Common myeloid progenitor, CD34-positive (primary cell): ENCODE measurements at places on chromosomes 2 and 18.

DNA sequence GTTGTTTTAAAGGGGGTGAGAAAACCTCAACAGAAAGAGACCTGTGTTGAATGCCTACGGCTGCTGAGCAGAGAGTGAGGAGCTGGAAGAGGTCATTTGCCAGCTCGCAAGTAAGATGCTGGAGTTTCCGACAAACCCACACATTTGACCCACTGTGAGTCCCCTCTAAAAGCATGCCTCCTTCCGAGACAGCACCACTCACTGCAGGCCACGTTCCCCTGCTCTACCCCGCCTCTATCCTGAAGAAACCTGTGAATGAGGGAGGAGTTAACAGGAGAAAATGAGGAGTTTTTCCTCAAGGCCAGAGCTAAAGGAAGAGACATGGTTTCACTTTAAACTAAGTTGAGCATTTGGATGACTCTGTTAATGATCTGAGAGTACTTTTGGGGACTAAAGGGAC, 188.7 kb downstream of the DPP10 start:
- DNase-seq, result no peak

DNA sequence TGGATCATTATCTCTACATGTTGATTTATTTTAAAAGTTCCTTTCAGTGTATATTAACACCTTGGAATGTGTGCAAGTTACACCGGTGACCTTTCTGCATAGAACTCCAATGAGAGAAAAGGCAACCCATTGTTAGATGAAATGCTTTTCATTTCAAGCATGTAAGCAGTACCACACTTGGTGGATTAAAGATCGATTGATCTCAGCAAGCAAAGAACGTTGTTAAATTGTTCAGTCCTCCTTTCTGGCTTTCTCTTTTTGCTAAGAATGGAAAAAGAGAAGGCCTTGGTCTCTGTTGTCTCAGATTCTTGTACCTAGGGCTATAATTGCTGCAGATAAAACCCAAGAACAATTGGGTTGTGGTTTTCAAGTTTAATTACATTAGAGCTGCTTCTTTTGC, 843.0 kb downstream of the DPP10 start:
- no peak for DNase-seq

DNA sequence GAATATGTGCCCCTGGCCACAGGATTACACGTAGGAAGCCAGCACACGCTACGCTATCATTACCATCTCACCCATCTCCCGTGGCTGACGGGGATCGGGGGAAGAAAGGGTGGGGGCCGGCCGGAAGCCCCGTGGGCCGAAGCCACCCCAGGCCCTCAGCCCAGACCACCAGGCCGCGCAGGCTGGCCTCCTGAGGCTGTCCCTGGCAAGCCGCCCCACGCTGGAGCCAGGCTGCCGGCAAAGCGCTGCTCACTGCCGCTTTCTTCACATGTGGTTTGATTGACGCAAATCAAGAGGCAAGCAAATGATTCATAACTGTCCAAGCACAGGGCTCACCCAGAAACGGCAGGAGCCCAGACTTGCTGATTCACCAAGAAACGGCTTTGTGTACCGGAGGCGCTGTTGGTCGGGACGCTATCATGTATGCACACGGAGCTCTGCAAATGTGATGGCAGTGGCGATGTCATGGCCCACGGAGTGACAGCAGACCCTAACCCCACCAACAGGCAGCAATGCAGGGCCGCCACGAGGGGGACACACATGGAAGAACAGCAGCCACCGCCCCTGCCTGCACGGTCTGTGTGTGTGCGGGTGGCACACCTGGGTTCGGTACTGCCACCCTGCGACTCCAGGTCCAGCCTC, 125.7 kb downstream of the HDAC4 start:
- DNase-seq, result peak; percentile 31

- no peak for DNase-seq
Measured at GRCh38 chr2:60706021-60706420, 50.0 kb upstream of the PAPOLG start.

DNA sequence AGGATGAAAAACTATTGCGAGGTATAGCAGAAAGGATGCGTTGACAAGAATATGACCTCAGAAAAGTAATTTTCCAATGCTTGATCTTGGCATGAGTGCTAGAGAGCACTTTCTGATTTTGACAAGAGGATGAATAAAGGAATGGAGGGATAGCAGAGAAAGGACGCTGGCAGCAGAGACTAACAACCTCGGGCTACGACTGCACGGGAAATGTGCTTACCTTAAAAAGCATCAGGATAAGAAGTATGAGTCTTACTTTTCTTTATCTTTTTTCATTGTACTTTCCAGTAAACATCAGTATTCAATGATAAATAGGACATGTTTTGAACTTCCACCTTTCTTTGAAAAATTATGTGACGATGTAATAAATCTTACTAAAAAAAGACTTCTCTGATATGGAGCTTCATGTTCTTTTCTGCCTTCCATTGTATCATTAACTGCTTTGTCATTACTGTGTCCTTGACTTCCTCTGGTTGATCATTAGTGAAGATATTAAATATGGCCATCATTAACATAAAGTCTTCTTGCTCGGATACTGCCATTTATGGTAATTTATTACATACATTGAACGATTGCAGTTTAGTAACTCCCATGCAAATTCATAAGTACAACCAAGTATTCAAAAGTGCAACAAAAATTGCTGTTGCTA, 265.6 kb downstream of the DSEL start:
- no peak for DNase-seq

DNA sequence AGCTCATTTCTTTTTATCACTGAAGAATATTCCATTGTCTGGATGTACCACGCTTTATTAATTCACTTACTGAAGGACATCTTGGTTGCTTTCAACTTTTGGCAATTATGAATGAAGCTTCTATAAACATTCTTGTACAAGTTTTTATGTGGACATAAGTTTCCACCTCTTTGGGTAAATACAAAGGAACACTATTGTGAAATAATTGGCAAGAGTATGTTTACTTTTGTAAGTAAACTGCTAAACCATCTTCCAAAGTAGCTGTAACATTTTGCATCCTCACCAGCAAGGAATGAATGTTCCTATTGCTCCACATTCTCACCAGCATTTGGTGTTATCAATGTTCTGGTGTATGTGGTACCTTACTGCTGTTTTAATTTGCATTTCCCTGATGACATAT, 15.8 kb upstream of the VWC2L start:
- no peak for DNase-seq

DNA sequence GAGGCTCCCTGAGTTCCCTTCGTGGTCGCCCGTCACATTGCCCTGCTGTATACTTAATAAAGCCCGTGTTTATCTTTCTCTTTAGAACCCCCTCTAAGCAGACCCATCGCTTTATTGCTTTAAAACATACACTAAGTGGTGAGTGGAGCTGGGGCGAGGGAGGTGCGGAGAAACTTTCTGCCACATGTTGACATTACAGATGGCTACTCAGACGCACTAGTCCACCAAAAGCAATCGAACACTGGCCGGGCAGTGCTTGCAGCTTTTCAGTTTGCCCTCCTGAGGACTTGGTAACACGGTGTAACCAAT, 859 bp upstream of the COLEC12 start:
- DNase-seq, result no peak

DNA sequence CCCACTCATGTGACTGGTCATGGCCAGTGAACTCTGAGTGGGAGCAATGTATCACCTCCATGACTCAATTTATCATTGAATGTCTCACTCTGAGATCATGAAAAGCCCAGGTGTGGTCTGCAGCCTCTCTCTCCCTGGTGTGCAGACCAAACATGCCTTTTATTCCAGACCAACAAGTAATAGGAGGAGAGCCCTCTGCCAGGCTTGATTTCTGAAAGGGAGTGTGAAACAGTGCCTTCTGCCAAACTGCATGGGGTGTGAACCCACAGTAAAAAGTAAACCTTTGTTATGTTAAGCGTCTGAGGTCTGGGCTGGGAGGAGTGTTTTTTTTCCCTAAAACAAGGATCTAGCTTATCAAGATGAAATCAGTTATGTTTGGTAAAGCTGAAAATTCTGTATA, 601.2 kb downstream of the ADCYAP1 start:
- DNase-seq, result no peak

DNA sequence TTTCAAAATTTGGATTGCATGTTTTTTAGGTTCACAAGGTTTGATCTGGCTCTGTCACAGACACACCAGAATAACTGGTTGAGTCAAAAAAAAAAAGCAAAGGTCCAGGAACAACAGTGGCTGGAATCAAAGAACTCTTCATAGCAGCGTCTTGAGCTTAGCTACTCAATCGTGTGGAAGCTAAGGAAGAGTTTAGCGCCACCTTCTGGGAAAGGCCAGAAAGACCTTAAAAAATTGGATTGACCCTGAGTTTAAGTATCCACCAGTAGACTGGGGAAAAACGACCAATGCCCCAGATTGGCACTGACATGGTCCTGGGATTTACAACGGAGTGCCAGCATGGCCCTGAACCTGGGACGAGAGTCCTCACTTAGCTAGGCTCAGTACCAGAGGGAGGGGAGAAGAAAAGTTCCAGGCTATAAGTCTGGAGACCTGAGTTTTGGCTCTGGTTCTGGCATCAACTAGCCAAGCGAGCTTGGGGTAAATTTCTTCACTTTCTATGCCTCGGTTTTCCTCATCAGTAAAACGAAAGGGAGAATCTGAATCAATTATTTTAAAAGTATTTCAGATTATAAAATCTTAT, 71.1 kb upstream of the TFCP2L1 start:
- DNase-seq, result peak; percentile 63

- no peak for DNase-seq
Measured at GRCh38 chr2:160246356-160246755, 46.3 kb upstream of the ITGB6 start.

DNA sequence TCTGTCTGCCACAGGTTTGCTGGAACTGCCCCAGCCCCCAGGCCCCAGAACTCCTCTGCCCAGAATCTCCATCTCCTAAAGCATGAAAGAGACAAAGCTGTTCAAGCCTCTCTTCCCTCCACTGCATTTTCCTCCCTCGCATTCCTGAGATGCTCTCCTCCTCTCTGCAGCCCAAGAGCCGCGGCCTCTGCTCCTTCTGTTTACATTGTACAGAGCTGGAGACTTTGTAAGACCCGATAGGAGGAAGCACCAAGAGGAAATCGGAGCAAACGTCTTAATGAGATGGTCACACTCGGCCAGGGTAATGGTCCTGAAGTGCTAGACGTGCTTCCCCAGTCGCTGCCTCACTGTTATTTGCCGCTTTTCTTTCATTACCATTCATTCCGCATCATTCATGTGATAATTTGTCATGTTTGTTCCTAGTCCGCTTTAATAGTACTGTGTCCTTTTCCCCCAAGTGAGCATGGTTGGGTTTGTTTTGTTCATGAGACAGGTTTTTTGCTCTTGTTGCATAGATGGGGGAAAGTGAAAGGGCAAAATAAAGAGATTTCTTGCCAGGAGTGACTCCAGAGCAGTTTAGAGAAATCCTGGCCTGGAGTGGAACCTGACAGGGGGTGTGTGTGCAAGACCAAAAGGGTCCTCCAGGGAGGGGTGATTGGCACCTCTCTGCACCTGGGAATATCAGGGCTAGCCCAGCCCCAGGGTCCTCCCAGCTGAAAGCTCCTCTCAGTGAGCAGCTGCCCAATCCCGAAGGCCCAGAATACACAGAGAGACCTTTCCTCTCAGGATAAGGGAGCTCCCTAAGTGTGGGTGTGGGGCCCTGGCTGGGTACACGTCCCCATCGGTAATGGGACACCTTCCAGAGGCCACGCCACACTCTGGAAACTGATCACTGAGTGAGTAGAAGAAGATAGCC, 44.9 kb upstream of the ID2 start:
- DNase-seq, result no peak

DNA sequence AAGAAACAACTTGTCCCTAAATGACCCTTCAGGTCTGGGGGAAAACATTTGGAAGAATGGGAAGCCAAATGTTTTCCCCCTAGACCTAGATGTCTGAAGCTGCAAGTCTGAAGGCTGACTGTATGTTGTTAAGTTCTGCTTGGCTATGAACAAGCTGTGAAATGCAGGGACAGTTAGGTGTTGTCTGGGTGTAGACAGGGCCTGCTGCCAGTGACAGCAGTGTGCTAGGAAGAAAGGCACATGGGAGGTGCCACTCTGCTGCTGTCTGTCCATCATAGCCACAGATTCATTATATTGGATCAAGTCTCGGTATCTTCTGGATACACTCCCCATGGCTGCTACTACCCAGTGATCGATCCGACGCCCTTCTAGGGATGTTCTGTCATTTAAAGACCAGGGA, 265.9 kb upstream of the PXDN start:
- no peak for DNase-seq

DNA sequence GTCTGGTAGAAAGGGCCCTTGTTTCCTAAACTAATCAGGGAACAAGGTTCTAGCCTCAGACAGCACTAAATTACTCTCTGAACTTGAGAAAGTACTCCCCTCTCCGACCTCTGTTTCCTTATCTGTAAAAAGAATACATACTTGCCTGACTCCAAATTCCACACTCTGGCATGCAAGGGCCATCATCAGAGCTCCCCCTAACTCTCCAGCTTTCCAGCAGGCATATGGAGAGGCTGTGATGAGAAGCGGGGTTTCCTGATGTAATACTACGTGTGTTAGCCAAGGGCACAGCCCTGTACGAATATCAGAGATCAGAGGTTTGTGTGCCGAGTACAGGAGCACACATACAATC, 1.8 kb upstream of the EVA1A start:
- no peak for DNase-seq

- no peak for DNase-seq
Measured at GRCh38 chr2:161324876-161325275, 16.7 kb downstream of the PSMD14 start.

GRCh38 chr2:144515099-144515695, 4.7 kb downstream of the ZEB2 start:
- no peak for DNase-seq

DNA sequence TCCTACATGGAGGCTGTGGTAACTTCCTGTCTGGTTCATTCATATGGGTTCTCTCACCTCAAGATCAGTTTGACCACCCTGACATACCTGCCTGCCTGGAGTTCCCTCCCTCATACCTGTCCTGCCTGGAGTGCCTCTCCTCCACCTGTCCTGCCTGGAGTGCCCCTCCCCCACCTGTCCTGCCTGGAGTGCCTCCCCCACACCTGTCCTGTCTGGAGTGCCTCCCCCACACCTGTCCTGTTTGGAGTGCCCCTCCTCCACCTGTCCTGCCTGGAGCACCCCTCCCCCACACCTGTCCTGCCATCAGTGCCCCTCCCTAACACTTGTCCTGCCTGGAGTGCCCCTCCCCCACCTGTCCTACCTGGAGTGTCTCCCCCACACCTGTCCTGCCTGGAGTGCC, 461.9 kb downstream of the PTPRM start:
- no peak for DNase-seq

GRCh38 chr18:31364190-31364589, 12.4 kb upstream of the DSG4 start:
- DNase-seq, result no peak

DNA sequence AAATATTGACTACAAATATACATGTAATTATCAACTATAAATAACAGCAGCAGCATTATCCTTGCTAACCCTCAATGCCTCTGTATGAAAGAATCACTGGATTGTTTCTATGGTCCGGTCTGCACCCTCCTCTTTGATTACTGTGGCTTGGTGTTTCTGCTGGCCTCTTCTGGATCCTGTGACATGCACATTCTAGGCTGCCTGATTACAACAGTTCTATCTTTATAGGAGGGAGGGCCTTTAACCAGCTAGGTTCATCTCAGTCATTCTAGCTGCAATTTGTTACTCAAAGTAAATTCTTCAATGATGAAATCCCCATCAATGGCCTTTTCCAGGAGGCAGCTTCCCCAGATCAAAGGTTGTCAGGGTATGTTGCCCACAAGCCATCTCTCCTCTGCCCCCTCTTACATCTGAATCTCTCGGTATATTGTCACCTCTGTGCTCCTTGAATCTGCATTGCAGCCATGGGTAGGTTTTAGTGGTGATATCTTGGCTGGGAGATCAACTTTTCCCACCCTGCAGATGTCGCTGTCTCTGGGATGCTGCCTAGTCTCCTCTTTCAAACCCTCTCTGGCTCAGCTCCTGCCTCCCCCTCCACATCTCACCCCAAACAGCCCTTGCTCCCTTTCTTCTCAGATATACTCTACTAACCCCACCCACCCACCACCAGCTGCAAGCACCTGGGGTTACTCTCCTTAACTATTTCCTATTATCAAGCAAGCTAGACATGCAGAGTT, 106.2 kb upstream of the BZW1 start:
- DNase-seq, result no peak
